KBM-7 (cell line): ENCODE measurements at places on chromosomes 12 and 14.

DNA sequence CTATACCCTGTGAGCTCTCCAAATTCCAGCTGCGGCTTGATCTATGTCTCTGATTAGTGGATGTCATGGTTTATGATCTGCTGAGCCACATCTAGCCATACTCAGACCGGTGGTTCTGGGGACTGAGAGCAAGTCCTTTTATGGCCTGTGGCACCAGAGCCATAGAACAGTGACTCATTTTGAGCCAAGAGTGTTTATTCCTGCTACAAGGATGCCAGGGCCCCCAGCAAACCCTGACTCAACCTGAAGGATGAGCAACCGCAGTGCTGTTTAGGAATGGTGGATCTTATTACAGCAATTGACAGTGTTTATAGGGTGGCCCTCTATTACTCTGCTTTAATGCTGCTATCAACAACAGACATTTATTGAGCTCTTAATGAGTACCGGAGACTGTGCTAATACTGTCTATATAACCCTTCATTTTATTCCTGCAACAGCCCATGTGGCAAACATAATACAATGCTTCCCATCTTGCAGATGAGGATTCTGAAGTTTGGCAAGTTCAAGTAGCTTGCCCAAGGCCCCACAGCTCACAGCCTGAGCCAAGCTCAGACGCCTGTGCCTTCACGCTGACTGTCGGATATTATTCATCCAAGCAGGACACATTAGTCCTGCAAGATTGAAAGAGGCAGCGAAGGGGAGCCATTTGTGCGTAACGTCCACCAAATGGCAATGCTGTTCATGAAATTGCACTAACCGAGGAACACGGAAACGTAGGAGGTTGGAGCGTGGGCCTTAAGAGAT lies 273.6 kb upstream of the PWP1 start:
- no peak for DNase-seq

DNA sequence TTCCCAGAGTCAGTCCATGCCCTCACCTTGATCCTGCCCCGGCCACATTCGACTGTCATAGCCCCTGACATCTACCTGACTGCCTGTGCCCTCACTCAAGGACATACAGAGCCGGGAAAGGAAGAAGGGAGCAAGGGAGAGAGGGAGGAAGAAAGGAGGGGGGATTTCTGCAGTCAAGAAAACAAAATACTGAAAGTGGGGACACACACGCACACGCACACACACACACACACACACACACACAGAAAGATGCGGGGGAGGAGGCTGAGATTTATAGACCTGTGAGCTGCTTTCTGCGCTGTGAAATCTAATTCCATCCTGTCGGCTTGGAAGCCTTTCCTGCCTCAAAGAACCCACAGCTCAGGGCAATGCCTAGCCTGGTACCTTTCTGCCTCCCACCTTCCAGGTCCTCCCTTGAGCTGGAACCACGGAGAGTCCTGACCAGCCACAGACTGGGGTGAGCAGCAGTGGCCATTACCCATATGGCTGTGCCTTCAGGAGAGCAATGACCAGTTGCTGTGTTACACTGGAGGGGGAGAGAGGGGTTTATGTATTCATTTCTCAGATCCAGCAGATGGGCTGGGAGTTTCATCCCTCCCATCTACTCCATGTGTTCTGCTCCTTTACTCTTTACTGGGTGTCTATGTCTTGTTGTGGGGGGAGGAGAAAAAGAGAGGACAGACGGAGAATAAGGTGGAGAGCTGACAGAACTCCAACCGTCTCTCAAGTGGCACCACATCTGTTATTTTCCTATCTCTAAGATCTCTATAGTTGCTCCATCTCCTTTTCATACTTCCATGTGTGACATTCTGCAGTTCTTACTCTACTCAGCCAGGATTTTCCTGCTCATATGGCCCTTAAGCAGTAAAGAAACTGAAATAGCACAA lies 12.9 kb downstream of the C14orf93 start:
- no peak for DNase-seq

GRCh38 chr14:35740215-35740614 lies 68.9 kb downstream of the RALGAPA1 start:
- no peak for DNase-seq

DNA sequence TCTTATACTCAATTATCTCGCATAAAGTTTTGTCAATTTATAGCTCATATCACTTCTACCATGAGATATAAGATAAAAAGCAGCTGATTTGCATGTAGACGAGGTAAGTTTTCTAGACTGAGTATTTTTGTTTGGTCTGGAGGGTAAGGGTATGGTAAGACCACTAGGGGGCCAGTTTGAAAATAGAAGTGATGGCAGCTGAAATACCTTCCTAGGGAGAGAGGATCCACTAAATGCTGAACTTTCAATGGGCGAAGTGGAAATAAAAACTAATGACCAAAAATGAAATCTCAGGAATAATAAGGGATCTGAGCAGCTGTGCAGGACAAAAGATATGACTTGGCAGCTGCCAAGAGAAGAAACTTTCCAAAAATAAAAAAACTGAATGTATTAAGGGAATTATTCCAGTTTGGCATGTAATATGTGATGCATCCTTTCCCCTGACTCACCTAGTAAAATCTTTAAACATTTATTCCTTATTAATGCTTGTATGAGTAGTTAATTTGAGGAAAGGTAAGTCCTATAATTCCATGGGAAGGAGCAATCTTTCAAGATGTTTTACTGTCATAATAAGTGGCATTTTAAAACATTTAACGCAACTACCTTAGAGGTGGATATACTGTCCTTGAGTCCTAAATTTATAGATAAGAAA lies 754.5 kb downstream of the C12orf50 start:
- peak; percentile 30 for DNase-seq

GRCh38 chr12:47307680-47308399 lies 228.1 kb upstream of the AMIGO2 start:
- DNase-seq: peak; percentile 84

GRCh38 chr12:11663130-11663529 lies 13.7 kb downstream of the ETV6 start:
- no peak for DNase-seq

GRCh38 chr12:104411826-104412641 lies 44.7 kb upstream of the CHST11 start:
- DNase-seq: no peak

GRCh38 chr12:66196806-66197205 lies 7.8 kb downstream of the IRAK3 start:
- no peak for DNase-seq

DNA sequence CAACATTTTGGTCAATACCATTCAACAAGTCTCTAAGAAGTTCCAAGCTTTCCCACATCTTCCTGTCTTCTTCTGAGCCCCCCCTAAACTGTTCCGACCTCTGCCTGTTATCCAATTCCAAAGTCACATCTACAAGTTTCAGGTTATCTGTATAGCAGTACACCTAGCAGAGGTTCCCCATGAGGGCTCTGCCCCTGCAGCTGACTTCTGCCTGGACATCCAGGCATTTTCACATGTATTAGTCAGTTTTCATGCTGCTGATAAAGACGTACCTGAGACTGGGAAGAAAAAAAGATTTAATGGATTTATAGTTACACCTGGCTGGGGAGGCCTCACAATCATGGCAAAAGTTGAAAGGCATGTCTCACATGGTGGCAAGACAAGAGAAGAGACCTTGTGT lies 10.2 kb upstream of the PLA2G1B start:
- DNase-seq: no peak

- DNase-seq: no peak
Observed at GRCh38 chr12:4119157-4119761, 154.3 kb upstream of the CCND2 start.

DNA sequence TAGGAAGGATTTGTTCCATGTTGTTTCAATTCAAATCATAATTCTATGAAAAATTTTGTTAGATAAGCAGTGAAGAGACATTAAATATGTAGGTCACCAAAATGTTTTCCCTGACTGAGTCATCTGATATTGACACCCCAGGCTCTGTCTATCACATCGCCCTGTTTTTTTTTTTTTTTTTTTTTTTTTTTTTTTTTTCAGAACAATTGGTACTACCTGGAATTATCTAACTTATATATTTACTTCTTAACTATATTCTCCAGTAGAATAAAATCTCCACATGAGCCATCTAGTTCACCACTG lies 97.8 kb upstream of the KRAS start:
- DNase-seq: no peak

GRCh38 chr12:13102461-13103195 lies 839 bp downstream of the GSG1 start:
- DNase-seq: peak; percentile 31

GRCh38 chr12:128068211-128068610 lies 198.8 kb upstream of the TMEM132C start:
- DNase-seq: no peak

GRCh38 chr12:53989227-53990113 lies 4.5 kb downstream of the HOXC10 start:
- DNase-seq: peak; percentile 84

- peak; percentile 56 for DNase-seq
Observed at GRCh38 chr12:111024205-111024801, 103.9 kb upstream of the MYL2 start.

GRCh38 chr14:91279354-91279753 lies 34.9 kb upstream of the GPR68 start:
- no peak for DNase-seq

DNA sequence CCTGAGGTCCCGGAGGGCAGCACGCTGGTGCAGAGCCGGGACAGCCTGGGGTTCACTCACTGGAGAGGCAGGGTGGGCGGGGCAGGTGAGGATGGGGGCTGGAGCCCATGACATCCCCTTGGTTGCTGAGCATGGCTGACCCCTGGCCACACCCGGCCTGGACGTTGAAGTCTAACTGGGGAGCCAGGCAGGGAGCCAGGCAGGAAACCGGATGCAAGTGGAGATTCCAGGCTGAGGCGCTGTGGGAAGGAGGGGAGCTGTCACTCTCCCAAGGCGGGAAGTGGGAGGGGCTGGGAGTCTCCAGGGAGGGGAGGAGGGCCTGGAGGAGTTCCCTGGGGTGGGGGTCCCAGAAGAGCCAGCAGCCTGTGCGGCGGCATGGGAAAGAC lies 7.7 kb upstream of the INF2 start:
- no peak for DNase-seq

GRCh38 chr14:61668282-61668681 lies 27.0 kb upstream of the HIF1A start:
- peak; percentile 29 for DNase-seq

- no peak for DNase-seq
Observed at GRCh38 chr12:47223031-47223847, 143.5 kb upstream of the AMIGO2 start.

- no peak for DNase-seq
Observed at GRCh38 chr14:94062344-94062940, 18.6 kb downstream of the DDX24 start.

GRCh38 chr12:110307372-110307771 lies 26.3 kb downstream of the ATP2A2 start:
- no peak for DNase-seq

DNA sequence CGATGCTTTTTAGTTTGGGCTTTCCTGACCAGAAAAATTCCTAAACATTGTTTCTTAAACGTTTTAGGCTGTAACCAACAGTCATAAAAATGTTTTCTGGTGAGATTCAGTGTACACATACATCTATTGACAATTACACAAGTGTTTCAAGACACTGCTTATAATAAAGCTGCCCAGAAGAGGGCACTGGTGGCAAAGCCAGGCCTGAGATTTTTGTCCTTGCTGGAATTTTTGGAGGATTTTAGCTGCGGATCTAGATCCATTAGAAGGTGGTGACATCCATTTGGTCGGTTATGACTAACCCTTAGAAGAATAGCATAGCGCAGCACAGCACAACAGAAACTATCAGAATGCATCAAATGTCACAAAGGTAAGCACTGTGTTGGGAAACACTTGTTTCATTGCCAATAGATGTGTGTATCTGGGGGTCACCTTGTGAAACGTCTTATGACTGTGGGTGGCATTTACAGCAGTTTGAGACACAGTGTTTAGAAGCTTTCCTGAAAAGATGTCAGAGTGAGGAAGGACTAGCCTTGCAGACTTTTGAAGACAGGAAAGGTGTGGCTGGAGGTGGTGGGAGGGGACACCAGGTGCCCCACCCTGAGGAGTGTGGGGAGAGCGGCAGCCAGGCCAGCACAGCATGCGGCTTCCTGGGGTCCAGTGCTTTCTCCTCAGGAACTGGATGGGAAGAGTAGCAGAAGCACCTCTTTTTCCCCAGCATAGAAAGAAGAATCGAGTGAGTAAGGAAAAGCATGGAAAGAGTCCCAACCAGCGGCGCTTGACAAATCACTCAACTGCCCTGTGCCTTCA lies 54.7 kb upstream of the FKBP4 start:
- DNase-seq: peak; percentile 30

DNA sequence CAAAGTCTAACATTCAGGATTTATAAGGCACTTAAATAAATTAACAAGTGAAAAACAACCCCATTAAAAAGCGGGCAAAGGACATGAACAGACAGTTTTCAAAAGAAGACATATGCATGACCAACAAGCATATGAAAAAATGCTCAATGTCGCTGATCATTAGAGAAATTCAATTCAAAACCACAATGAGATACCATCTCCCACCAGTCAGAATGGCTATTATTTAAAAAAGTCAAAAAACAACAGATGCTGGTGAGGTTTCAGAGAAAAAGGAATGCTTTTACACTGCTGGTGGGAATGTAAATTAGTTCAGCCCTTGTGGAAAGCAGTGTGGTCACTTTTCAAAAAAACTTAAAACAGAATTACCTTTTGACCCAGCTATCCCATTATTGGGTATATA lies 60.7 kb upstream of the BDKRB2 start:
- DNase-seq: no peak

DNA sequence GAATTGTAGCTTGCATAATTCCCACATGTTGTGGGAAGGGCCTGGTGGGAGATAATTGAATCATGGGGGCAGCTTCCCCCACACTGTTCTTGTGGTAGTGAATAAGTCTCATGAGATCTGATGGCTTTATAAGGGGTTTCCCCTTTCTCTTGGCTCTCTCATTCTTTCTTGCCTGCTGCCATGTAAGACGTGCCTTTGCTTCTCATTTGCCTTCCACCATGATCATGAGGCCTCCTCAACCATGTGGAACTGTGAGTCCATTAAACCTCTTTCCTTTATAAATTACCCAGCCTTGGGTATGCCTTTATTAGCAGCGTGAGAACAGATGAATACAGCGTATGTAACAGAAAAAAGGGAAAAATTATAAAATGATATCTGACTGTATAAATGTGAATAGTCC lies 21.1 kb downstream of the C12orf71 start:
- no peak for DNase-seq

DNA sequence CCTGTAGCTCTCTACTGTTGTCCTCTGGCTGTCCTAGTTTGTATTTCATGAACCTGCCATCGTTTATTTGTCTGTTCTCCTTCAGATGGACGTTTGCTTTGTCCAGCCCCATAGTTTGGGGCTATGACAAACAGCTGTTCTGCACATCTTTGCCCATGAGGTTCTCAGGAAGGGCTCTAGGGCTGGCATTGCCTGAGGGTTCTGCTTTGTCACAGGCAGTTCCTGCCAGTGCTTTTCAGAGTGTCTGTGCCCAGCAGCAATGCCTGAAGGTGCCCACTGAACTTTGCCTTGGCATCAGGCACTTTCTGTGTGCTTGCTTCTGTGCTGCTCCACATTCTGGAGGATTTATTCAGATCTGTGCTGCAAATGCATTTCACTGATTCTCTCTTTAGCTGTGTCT lies 361.3 kb downstream of the TMEM121 start:
- DNase-seq: no peak

- no peak for DNase-seq
Observed at GRCh38 chr14:77353469-77354141, 23.3 kb downstream of the TMED8 start.

GRCh38 chr14:104968541-104969401 lies 9.4 kb downstream of the AHNAK2 start:
- DNase-seq: no peak
